Smooth muscle cell of the pulmonary artery (primary cell): ENCODE measurements at places on chromosomes 12 and 14. TPM values are rescaled to one million over a fixed set of nuclear protein-coding genes. Genes with fewer than 3 reads are reported as not detected.

The LRRIQ1 gene
- 0.17 and 0.20 TPM in 2 replicates for total RNA-seq

The DHRS2 gene
- not detected in 2 replicates for total RNA-seq

The MYL6 gene
- 850 and 1,190 TPM in 2 replicates for total RNA-seq

The FAM186B gene
- 0.20 and 0.40 TPM in 2 replicates for total RNA-seq
